ENCODE measurements at places on chromosomes 5 and 9.

DNA sequence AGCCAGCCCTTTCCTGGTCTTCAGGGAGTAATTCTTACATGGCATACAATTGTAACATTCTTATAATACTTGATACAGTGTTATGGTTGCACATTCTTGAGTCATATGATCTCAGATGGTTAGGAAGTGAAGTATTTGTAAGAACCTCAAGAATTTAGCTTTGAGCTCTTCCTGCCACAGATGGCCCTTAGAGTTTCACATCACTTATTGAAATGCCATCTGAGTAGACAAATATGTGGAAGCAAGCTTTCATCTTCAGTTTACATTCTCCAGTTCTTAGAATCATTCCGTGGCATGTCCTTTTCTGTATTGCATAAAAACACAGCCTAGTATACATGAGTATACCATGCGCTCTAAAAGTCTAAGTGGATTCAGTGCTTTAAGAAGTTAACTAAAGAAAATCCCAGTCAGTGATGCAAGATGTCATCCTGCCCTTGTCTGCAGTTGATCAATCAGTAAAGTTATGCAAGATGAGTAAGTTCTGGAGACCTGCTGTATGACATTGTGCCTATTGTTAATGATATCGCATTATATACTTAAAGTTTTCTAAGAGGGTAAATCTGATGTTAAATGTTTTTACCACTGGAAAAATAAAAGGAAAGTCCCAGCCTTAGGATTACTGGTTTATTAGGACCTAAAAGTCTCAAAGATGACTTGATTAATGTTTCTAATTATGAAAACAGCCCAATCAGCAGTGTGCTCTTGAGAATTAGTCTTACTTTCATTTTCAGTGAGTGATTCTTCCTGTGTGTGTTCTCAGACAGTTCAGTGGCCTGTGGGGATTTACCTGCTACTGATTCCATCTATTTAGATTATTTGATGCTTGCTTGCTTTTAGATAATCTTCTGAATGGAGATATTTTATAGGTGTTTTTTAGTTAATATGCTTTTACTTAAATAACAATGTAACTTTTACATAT is 29.4 kb downstream of the RHOBTB3 start:
- DNase-seq = peak; percentile 36

DNA sequence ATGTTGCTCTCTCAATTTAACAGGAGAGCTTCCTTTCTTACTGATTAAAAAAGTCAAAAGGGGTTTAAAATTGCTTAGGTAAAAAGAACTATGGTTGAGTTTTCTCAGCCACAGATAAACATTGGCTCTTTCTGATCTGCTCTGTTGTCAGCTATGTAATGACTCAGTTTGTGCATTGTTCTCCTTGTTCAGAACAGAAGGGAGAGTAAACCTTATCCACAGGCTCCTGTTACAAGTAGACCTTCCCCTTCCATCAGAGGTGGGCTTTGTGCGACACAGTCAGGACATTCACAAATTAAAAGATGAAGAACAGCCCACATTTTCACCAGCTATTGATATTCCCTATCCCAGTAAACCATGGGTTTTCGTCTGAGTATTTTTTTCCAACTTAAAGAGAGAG is 236.3 kb upstream of the SEMA6A start:
- DNase-seq = no peak

DNA sequence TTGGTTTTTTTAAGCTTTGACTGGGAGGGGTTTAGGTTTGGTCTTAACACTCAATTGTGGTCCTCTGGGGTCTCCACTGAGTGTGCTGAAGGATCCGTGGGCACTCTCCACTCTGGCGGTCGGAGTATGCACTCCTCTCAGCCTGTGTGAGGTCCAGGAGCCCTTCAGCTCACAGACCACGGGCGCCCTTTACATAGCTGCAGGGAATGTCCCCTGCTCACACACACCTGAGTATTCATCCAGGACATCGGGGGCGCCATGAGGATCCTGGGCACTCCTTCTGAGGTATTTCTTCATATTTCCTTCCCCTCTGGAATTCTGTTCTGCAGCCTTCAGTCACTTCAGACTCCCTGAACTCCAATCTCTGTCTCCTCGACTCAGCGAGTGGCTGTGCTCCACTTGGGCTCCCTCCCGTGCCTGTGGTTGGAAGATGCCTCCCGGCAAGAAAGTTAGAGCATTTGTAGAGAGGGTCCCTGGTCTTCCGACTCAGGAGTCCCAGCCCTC is 12.5 kb downstream of the TRIP13 start:
- no peak for DNase-seq

DNA sequence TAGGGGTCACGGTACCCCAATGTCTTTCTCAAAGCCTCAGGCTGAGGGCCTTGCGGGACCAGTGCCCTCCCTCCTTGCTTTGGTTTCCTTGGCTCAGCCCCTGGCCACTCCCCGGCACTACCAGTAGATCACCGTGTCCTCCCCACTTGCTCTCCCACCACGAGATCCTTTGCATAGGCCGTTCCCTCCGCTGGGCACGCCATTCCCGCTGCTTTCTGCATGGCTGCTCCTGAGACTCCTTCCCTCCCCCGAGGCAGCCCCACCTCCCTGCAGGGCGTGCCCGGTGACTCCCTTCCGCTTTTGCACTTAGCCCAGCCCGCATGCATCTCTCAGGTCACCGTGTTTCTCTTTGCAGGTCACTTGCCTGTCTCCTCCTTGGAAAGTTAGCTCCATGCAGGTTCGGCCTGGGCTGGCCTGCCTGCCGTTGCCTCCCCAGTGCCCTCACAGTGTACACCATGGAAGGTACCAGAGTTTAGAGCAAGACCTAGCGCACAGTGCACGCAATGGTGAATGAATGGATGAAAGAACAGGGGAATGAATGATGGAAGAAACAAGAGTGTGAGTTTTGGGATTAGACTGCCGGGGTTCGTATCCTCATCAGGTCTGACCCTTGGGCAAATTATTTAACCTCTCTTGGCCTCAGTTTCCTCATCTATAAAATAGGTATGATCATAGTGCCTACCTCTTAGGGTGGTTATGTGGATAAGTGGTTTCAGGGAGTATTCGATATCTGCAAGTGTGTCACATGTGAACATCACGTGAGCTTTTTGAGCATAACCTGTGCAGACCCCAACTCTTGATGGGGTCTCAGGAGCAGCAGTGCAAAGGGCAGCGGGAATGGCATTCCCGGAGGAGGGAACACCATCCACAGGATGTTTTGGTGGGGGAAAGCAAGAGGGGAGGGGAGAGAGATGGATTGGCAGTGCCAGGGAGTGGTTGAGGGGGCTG is 214.3 kb downstream of the C9orf50 start:
- no peak for DNase-seq

GRCh38 chr5:177154003-177154643 is 20.6 kb downstream of the NSD1 start:
- no peak for DNase-seq

- no peak for DNase-seq
Observed at GRCh38 chr5:146548781-146549449, 32.9 kb upstream of the GPR151 start.

DNA sequence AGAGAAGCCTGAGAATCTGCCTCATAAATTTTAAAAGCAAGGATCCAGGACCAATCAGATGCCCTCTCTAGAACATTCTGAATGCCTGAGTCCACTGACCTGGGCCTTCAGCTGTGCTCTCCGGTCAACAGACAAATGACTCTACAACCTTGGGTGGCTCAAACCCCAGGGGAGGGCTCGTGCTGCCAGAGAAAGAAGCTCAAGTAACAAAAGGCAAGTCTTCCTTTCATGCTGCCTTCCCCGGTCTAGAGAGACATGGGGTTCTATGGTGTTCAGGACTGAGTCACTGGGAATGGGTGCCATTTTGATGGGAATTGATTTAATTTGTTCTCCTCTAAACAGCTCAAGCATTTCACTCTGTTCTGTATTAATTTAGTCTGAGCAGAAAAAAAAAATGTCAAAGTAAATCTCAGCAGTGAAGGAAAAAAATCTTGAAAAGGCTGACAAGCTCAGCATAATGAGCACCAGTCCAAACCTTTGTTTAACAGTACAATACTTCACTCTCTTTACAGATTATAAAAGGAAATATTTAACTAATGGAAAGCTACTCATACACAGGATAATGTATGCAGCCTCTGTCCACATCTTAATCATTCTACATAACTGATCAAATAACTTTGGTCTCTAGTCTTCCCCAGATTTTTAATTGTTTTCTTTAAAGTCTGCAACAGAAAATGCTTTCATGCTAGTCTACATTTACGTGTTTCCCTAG is 191.0 kb downstream of the GLIS3 start:
- no peak for DNase-seq

DNA sequence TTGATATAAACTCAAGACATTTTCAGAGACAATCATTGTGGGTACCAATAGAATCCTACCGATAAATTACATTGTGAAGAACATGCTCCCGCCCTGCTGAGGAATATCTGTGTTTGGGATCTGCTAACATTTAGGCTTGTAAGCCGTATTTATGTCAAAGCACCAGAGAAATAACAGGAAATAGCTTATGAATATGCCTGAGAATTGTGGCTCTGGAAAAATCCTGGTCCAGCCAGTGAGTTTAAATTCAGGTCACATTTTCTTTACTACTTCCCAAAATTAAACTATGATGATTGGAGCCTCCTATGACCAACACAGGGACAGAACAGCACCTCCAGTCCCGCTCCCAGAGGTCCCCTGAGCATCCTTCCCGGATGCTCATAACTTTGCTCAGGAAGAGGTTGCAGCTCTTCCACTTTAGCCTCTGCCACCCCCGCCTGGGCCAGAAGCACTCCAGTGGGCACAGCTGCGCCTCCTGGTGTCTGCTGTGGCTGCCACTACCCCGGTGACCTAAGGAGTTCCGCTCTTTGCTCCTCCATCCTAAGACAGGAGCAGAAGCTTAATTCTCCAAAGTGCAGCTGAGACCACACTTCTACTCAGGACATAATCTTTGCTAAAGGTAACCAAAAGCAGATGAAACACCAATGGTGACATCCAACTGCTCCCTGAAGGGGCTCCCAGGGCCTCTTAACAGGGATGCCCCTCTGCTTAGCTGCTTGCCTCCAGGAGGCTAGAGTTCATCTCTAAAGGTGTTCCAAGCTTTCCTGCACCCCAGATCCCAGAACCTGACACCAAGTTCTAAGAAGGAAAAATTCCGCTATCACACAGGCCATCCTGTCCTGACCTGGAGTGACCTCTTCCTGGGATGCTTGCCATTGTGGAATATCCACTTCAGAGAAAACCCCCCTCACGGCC is 58.8 kb downstream of the SLC1A1 start:
- no peak for DNase-seq

GRCh38 chr9:112367465-112367864 is 12.4 kb upstream of the HSDL2 start:
- DNase-seq = no peak

DNA sequence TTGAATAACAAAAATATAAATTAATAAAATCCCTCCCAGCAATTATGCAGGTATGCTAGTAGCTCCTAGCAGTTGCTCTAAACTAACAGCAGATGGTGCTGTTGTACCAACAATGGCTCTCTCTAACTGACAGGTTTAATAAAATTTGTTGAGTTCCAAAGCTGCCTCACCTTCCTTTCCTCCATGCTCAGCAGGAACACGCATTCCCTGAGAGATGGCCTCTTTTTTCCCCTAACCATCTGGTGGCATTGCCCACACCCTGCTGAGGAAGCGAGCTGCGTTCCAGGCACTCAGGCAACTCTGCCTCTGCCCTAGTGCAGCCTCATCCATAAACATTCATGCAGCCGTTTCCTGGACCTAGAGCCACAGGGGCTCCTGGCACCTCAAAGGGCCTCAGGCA is 106.2 kb downstream of the KLHL3 start:
- DNase-seq = peak; percentile 20

GRCh38 chr9:8366161-8366926 is 566.8 kb upstream of the DMAC1 start:
- DNase-seq = no peak

- no peak for DNase-seq
Observed at GRCh38 chr5:34597034-34598027, 58.8 kb upstream of the RAI14 start.

DNA sequence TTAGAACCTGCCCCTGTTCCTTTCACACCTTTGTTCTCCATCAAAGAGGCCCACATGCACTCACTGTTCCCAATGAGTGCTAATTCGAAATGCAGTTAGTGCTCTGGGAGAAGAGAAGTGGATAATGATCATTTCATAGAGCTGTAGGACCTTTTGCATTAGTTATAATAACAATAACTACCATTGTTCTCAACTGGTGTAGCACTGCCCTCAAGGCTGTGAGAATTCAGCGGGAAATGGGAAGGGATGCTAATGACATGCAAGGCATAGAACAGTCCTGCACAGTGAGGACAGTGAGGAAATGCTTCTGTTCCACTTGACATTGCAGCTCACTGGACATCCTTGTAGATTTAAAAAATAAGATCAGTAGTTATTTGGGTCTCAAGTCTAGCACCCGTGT is 187.4 kb downstream of the FBXL7 start:
- DNase-seq = no peak

- no peak for DNase-seq
Observed at GRCh38 chr5:175576096-175576495, 81.8 kb upstream of the HRH2 start.

GRCh38 chr9:63816751-63817621 is 1468.0 kb downstream of the FOXD4L5 start:
- peak; percentile 50 for DNase-seq

GRCh38 chr5:111453747-111454146 is 58.6 kb downstream of the STARD4 start:
- DNase-seq = peak; percentile 39

GRCh38 chr5:127942246-127943060 is 141.1 kb upstream of the SLC12A2 start:
- DNase-seq = no peak

DNA sequence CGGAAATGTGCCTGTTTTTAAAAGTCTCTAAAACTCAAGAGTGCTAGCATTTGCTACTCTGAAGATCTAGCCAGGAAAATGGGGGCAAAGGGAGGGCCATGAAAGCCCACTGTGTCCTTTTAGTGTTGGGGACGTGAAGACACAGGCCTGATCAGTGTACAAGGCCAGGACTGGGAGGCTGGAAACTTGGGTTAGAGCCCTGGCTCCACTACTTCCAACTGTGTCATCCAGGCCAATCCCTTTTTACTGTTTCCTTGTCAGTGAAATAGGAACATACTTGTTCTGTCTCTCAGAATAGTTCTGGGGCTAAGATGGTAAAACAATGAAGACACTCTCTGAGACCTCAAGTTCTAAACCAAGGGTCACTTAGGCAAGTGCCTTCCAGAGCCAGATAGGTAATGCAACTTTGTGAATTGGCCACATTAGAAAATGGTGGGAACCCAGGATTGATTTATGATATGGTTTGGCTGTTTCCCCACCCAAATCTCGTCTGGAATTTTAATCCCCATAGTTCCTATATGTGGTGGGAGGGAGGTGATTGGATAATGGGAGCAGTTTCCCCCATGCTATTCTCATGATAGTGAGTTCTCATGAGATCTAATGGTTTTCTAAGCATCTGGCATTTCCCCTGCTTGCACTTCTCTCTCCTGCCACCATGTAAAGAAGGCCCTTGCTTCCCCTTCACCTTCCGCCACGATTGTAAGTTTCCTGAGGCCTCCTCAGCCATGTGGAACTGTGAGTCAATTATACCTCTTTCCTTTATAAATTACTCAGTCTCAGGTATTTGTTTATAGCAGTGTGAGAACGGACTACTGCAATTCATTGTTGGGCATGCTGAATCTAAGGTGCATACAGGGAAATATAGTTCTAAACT is 30.4 kb upstream of the B4GALT1 start:
- no peak for DNase-seq

- no peak for DNase-seq
Observed at GRCh38 chr5:178371362-178372111, 138.9 kb upstream of the PHYKPL start.

Measured in smooth muscle cell of the brain vasculature (primary cell).